ENCODE measurements at places on chromosomes 11 and 22.
A peak's percentile ranks its signal among the peaks of the same experiment; 100 is the strongest.

DNA sequence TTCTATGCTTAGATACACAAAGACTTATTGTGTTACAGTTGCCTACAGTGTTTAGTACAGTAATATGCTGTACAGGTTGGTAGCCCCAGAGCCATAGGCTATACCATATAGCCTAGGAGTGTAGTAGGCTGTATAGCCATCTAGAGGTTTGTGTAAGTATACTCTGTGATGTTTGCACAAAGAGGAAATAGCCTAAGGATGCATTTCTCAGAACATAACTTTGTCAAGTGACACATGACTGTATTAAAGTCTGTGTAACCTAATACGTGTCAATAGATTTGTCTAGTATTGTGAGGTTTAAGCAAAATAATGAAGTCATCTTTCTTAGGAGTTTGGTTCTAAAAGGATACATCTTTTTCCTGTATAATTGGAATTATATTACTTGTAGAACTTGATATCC, 5.5 kb downstream of the ZC3H12C start:
- DNase-seq = no peak

DNA sequence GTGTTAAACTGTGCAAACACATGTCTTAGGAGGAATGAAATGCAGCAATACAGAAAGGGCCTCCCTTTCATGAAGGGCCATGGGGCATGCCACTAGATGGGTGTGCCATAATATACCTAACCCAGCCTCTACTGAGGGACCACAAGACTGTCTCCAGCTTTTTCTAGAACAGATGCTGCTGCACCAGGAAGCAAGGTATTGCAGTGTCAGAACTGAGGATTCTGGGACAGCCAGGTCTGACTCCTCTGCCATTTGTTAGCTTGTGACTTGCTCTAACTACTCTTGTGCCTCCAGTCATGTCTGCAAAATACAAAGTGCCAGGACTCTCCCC, 53.2 kb downstream of the HIRA start:
- DNase-seq = no peak

GRCh38 chr11:120137187-120137610, 714 bp downstream of the TRIM29 start:
- DNase-seq = no peak

- no peak for DNase-seq
Measured at GRCh38 chr11:47725442-47726117, 10.4 kb upstream of the AGBL2 start.

- DNase-seq = no peak
Measured at GRCh38 chr22:35978889-35979288, 49.7 kb downstream of the RBFOX2 start.

DNA sequence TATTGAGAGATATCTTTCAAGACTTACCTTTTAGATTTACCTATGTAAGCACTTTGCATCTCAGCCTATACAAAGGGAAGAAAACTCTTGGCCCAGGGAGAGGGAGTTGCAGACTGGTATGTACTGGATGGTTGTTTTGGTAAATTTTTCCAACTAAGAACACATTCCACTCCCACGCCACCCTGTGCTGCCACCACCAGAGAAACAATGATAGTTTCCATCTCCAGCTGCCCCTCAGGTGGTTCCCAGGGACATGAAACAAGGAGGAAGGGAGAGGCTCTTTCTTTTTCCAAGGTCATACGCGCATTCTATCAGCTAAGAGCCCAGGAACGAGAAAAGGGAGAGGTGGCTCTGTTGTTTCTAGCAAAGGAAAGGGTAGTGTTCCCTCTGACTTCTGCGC, 34.4 kb downstream of the CCDC34 start:
- DNase-seq = no peak

DNA sequence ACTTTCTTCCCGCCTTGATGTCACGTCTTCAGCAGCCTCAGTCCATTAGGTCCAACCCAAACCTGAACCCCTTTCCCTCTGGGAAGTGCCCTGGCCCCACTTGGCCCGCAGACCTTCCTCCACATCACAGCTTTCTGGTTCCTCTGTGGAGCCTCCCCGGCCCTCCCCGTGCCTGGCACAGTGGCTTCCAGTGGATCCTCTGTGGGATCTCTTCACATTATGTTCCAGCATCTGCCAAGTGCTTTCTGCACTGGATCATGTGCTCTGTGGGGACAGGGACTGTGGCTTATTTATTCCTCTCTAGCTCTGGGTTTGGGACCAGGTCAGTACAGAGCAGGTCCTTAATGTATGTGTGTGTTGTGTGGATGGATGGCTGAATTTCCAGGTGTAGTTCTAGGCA, 30.9 kb downstream of the POLR3H start:
- DNase-seq = peak; percentile 79

- no peak for DNase-seq
Measured at GRCh38 chr11:61067782-61068446, 34.4 kb upstream of the CD5 start.

GRCh38 chr22:28899199-28899853, 16.0 kb downstream of the ZNRF3 start:
- no peak for DNase-seq

GRCh38 chr22:45319324-45319685, 9.6 kb downstream of the FAM118A start:
- no peak for DNase-seq

GRCh38 chr22:34608106-34608505, 457.9 kb upstream of the ISX start:
- DNase-seq = no peak

DNA sequence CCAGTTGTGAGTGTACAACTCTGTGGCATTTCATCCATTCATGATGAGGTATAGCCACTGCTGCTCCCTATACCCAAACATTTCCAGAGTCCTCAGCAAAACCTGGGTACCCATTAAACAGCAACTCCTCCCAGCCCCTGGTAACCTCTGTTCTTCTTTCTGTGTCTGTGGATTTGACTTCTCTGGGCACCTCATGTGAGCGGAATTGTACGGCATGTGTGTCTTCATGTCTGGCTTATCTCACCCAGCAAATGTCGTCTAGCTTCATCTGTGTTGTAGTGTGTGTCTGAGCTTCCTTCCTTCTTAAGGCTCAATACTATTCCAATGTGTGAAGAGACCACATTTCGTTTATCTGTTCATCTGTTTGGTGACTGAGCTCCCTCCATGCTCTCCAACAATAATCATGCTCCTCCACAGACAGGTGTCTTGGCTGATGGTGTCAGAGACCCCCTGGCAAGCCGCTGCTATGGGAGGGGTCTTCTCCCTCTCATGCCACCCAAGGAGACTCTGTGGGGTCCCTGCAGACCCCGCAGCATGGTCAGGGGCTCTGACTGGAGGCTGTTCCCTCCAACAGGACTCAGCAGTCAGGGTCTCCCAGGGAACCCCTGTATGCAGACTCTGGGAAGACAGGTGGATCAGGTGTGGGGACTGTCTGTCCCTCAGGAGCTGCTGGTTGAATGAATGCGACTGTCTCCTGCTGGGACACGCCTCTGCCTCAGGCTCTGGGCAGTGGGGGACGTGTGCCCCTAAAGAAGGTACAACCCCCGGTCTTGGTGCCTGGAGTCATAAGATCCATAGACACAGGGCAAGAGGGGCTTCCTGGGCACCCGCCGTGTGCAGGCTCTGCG, 52.7 kb downstream of the SMIM38 start:
- no peak for DNase-seq

GRCh38 chr22:33057363-33057995, 702 bp downstream of the SYN3 start:
- DNase-seq = no peak

GRCh38 chr22:17847360-17848078, 73.2 kb upstream of the BID start:
- no peak for DNase-seq

Measured in dorsolateral prefrontal cortex (tissue), 122 donors.